ENCODE measurements at places on chromosomes 13 and 19. TPM values are rescaled to one million over a fixed set of nuclear protein-coding genes. Genes with fewer than 3 reads are reported as not detected.

The PRR19 gene
- total RNA-seq, result 0.27 TPM

DNA sequence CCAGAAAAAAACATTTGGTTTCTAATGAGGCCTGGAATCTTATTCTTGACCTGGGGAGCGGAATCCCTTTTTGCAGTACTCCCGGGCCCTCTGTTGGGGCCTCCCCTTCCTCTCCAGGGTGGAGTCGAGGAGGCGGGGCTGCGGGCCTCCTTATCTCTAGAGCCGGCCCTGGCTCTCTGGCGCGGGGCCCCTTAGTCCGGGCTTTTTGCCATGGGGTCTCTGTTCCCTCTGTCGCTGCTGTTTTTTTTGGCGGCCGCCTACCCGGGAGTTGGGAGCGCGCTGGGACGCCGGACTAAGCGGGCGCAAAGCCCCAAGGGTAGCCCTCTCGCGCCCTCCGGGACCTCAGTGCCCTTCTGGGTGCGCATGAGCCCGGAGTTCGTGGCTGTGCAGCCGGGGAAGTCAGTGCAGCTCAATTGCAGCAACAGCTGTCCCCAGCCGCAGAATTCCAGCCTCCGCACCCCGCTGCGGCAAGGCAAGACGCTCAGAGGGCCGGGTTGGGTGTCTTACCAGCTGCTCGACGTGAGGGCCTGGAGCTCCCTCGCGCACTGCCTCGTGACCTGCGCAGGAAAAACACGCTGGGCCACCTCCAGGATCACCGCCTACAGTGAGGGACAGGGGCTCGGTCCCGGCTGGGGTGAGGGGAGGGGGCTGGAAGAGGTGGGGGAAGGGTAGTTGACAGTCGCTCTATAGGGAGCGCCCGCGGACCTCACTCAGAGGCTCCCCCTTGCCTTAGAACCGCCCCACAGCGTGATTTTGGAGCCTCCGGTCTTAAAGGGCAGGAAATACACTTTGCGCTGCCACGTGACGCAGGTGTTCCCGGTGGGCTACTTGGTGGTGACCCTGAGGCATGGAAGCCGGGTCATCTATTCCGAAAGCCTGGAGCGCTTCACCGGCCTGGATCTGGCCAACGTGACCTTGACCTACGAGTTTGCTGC, at the start of gene ICAM4:
ICAM4 (plus strand) TSS at position 153 of the 935 bp plus-strand sequence; CDS start at position 211, 58 bp downstream.
- peaks cover 21% of the 10 kb centered on the region for H3K36me3 ChIP-seq
- H3K27ac ChIP-seq, result no peak within 1 kb of the TSS

DNA sequence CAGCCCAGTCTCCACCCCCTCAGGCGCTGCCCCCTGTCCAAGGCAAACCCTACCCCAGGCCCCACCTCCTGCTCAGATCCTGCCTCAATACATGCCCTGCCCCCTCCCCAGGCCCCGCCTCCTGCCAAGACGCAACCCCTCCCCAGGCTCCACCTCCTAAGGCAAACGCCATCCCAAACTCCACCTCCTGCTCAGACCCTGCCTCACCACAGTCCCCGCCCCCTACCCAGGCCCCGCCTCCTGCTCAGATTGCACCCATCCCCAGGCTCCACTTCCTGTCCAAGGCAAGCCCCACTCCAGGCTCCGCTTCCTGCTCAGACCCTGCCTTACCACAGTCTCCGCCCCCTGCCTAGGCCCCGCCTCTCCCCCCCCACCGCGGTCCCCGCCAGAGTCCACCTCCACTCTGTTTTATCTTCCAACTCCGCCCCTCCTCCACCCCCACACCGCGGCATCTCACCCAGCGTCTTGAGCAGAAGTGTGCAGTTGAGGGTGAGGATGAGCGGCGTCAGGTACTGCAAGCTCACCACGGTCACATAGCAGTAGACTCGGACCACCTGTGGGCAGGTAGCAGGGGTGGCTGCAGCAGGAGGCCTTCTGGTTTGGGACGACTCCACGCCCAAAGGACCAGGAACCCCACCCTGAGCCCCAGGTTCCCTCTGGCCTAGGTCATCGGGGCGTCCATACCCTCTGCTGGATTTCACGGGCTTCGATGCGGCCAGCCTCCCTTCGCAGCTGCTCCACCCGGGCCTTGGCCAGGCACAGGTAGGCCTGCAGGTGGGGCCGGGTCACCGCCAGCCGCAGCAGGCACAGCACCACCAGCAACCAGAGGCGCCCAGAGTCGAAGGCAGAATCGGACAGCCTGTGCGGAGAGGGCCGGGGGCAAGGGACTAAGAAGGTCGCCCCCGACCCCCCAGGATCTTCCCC, 17.7 kb downstream of the TMEM161A start:
- no peaks in the 10 kb centered on the region for H3K27me3 ChIP-seq
- H3K36me3 ChIP-seq, result peaks cover 32% of the 10 kb centered on the region
- DNase-seq, result peak; percentile 46
- H3K27ac ChIP-seq, result no peak overlapping the region

GRCh38 chr13:47000165-47000564, 103.3 kb upstream of the HTR2A start:
- no peak overlapping the region for H3K4me3 ChIP-seq
- H3K27ac ChIP-seq, result no peak overlapping the region

DNA sequence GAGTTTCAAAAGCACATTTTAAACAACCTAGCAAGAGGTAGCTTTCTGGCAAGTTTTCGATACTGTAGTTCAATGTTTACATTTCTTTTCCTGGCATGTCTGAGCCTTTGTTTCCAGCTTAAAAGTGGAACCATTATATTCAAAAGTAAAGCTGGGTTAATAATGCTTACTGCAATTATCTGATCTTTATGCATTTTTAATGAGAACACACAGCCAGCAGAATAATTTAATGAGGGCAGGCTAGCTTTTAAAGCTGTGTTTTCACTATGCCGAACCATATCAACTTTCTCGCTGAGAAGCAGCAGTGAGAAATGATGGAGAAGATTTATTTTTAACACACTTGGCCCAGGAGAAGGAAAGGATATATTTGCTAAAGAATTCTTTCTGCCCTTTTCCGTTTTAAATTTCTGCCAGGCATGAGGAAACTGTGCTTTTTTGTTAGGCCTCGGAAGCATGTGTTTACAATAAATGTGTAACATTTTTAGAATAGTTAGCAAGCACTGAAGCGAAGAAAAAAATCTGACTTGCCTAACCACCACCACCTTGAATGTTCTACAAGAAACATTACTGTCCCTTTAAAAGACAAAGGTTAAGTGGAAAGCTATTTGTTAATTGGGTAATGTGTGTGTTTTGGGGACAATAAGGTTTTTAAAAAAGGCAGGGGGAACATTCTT, 1.0 kb downstream of the MBNL2 start:
- no peaks in the 10 kb centered on the region for H3K36me3 ChIP-seq
- peak overlapping the region; percentile 79 for H3K4me3 ChIP-seq
- no peak for DNase-seq
- peak overlapping the region; percentile 87 for H3K27ac ChIP-seq
- peaks cover 41% of the 10 kb centered on the region for H3K4me1 ChIP-seq

DNA sequence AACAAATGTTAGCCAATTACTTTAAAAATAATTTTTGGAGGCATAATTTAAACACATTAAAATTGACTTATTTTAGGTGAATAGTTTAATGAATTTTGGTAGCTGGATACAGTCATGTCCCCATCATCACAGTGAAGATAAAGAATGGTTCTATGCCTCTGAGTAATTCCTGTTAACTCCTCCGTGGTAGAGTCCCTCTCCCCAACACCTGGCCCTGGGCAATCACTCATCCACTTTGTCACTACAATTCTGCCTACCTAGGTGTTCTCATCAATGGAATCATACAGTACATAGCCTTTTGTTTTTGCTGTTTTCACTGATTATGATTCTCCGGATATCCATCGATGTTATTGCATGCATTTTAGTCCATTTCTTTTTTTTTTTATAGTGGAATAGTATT, 55.6 kb downstream of the ING1 start:
- H3K27ac ChIP-seq, result no peak overlapping the region
- H3K4me3 ChIP-seq, result no peak overlapping the region
- peaks cover 8% of the 10 kb centered on the region for H3K27me3 ChIP-seq

DNA sequence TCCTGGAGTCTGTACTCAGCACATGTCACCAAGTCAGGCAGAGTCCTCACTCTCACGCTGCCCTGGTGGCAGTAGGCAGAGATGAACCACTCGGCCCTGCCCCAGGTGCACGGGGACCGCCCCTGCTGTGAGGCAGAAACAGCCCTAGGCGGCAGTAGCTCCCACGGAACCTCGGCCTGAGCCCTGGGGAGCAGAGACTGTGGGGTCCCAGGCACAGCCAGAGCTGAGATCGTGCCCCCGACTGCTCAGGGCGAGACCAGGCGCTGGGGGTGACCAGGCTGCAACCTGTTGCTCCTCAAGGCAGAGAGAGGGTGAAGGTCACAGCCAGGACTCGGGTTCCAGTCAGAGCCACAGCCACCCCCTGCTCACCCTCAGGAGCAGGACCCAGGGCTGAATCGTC, 34.9 kb downstream of the AP1M1 start:
- H3K27ac ChIP-seq, result no peak overlapping the region
- no peaks in the 10 kb centered on the region for H3K27me3 ChIP-seq
- no peak overlapping the region for H3K4me3 ChIP-seq
- H3K36me3 ChIP-seq, result peaks cover 41% of the 10 kb centered on the region
- H3K4me1 ChIP-seq, result peaks cover 16% of the 10 kb centered on the region
- DNase-seq, result no peak

DNA sequence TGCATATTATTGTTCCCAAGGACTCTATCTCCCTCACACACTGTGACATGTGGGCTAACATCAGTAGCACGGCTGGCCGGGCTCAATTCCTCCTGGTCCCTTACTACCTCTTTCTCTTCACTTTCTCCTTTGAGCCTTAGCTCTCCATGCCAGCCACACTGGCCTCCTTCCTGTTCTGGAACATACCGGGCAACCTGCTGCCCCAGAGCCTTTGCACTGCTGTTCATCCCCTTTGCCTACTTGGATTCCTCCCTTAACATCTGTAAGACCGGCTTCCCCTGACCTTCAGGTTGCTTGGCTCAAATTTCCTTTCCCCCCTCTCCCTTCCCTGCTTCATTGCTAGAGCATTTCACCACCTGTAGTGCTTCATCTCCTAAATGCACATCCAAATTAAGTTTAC, 17.1 kb downstream of the IRS2 start:
- DNase-seq, result no peak
- no peak overlapping the region for H3K27ac ChIP-seq
- H3K4me3 ChIP-seq, result no peak overlapping the region
- no peaks in the 10 kb centered on the region for H3K27me3 ChIP-seq
- H3K4me1 ChIP-seq, result peaks cover 30% of the 10 kb centered on the region

DNA sequence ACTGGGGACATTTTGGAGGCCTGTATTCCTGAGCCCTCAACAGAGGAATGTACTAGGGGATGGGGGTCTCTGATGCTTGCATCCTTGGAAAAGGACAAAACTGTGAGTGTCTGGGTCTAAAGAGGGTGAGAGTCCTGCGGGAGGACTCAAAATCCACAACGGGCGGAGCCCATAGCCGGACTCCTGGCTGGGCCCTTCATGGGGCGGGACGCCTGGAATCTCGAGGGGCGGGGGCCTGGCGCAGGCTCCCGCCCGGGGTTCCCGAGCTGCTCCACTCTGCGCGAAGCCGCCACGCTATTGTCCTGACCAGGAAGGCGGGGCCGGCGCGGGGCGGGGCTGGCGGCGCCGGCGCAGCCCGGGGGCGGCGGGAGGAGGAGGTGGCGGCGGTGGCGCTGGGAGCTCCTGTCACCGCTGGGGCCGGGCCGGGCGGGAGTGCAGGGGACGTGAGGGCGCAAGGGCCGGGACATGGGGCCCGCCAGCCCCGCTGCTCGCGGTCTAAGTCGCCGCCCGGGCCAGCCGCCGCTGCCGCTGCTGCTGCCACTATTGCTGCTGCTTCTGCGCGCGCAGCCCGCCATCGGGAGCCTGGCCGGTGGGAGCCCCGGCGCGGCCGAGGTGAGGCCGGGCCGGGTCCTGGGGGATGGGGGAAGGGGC, at the start of gene APLP1:
APLP1 (plus strand) TSS at position 403 of the 651 bp plus-strand sequence; CDS start at position 466, 63 bp downstream.
- peaks cover 16% of the 10 kb centered on the region for H3K4me1 ChIP-seq
- DNase-seq, result peak; percentile 70
- no peak within 1 kb of the TSS for H3K27ac ChIP-seq
- no peaks in the 10 kb centered on the region for H3K36me3 ChIP-seq
- peak within 1 kb of the TSS; percentile 28 for H3K4me3 ChIP-seq

Data from activated naive CD4-positive, alpha-beta T cell treated with anti-CD3 and anti-CD28 coated beads for 36 hours (primary cell).